ENCODE measurements at places on chromosomes 3 and 15.

- no peak for DNase-seq
Measured at GRCh38 chr3:185172086-185173049, 19.5 kb upstream of the C3orf70 start.

- DNase-seq: no peak
Measured at GRCh38 chr3:194148383-194148782, 12.4 kb downstream of the HES1 start.

DNA sequence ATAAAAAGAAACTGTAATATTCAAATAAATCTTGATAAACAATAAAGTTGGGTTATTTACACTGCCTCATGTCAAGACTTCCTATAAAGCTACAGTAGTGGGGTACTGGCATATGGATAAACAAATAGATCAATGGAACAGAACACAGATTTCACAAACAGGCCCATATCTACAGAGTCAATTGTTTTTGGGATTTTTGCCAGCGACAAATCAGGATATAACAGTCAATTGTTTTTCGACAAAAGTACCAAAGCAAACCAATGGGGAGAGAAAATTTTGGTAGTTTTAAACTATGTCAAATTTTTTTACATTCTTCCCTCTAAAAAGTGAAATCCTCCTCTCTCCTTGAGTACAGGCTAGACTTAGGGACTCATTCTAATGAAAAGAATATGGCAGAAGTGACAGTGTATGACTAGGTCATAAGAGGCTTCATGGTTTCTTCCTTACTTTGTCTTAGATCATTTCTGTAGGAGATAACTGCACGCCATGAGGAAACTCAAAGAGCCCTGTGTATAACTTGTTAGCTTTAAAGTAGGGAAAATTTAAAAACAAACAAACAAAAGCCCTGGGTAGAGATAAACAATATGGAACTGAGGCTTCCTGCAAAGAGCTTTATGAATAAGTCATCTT, 16.9 kb downstream of the IP6K1 start:
- no peak for DNase-seq

DNA sequence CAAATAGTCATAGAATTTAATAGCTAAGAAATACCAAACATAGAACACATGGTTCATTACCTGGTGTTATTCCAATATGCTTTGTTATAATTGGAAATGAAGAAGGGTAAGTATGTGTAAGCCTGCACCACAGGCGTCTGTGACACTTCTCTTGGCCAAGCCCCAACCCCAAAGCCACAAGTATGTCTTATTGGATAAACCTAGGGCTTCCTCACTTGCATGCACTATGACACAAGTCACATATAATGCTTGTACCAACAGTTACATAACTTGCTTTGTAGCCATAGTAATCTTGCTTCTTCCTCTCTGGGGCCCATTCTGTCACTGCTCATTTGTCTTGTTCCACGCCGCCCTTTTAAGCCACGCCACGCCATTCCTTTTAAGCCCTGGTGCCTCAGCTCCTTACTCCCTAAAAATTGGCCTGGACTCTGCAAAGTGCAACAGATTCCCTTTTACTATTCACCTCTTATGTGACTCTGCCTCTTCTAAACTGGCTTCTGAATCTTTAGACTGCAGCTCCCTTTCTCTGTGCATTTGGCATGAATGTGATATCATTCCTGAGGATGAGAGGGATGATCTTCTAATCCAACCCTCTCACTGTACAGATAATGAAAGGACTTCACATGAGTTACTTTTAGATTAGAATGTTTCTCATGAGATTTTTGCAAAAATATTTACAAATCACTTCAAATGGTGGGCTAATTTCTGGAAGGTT, 48.1 kb upstream of the EPHA3 start:
- DNase-seq: peak; percentile 95

- no peak for DNase-seq
Measured at GRCh38 chr3:147940405-147941193, 531.4 kb downstream of the ZIC1 start.

GRCh38 chr3:137008131-137008530, 50.3 kb downstream of the IL20RB start:
- no peak for DNase-seq

GRCh38 chr15:35926007-35926380, 380.0 kb upstream of the DPH6 start:
- peak; percentile 1 for DNase-seq

- DNase-seq: no peak
Measured at GRCh38 chr3:33060609-33061337, 36.2 kb downstream of the GLB1 start.

DNA sequence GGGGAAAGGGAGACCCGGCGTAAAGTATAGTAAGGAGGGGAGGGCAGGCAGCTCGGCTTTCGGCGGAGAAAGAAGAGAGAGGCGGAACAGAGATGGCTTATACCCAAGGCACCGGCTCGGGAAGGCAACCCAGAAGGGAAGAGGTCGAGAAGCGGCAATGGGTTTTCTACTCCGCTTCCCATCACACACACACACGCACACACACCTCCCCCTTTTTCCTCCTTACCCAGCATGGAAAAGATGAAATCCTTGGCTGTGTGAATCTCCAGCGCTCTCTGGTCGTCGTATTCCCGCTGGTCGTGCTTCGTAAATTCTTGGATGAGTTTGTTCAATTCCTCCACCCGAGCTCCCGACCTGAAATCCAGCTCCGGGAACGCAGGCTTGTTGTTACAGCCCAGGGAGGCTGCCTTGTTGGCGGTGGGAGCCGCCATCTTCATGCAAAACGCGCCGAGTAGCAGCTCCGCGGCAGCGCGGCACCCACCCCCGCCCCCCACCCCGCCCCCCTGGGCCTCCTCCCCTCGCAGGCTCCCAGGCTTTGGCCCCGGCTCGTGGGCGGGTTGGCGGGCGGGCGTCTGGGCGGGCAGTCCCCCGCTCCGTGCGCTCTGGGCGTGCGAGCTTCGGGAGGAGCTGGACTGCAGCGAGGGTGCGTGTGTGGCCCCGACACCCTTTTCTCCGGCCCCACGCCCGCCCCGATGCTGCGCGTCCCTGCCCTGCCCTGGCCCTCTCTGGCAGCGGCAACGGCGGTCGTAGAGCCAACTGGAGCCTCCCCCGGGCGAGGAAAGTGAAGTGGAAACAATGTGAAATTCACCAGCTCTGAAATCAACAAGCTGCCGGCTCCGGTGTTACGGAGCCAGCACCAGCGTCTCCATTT, at the start of gene MB21D2:
Gene MB21D2, minus strand, starts transcription at position 453 of the 871 bp plus-strand sequence. Its CDS starts 16 bp downstream, at position 437.
- DNase-seq: peak; percentile 86

DNA sequence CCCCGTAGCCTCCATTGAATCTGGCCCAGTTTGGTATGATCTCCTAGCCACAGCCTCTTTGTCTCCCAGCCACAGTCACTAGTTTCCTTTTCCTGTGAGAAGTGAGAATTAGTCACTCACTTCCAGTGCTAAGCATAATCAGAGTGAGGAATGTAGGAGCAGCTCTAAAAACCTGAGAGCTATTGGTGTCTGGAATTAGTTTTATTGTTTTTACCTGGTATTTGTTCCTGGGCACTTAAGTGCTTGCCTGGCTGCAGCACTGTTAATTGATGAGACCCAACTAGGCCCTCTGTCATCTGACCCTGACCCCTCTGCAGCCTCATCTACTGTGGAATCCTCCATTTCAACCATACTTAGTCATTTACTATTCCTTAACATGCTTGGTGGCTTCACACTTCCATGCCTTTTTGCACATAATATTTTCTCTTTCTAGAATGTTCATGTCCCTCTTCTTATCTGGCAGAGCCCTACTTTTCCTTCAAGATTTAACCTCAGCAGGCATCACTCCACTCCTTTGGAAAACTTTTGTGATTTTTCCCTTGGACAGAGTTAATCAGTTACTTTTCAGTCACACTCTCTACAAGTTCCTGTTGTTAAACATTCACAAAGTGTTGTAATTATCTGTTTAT, 48.8 kb downstream of the PDE8A start:
- DNase-seq: peak; percentile 42

- peak; percentile 82 for DNase-seq
Measured at GRCh38 chr15:34239151-34239808, 14.5 kb downstream of the EMC4 start.

DNA sequence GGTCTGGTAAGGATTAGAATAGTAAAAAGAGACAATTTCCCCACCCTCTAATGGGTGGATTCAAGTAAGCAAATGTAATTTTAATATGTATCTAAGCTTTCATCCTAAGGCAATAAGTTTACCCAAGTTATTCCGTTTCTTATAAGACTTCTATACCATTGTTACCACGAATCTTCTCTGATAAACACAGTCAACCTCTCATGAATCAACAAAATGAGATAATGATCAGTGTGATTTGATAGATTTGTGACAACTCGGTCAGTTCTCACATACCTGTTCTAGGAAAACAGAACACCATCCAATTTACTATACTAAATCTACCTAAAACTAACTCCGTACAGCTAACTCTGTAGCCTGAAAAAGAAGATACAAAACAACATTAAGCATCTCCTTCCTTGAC, 342.1 kb downstream of the TBL1XR1 start:
- DNase-seq: no peak

GRCh38 chr3:14802381-14802731, 16.4 kb upstream of the FGD5 start:
- no peak for DNase-seq

DNA sequence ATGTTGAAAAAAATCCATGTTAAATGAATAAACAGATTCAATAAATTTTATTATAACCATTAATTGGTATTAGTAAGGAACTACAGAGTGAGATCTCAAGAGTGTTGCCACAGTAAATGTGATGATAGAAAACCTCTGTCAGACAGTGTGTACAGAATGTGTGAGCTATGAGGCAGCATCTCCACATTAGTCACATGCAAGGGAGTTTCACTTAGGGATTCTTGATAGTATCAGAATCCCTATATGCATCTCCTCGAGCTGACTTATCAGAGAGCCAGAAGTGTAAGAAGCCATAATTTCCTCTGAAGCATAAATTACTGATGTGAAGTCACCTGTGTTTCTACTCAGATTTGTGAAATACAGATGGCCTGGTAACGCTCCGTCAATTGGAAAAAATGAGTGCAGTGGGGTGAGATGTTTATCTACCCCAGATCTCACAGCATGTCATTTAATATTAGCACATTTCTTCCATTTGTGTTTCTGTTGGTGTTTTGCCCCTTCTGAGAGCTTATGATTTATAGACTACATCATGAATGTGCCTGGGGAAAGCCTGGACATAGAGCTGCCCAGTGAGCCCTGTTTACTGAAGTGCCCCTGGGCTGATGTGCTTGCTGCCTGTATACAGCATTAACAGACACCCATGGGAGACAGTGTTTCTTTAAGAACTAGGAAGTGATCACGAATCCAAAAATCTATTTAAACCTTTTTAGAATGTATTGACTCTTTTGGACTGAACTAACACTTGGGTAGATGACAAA, 262.4 kb downstream of the CPNE4 start:
- DNase-seq: no peak

- no peak for DNase-seq
Measured at GRCh38 chr15:41933771-41934170, 38.6 kb downstream of the EHD4 start.

GRCh38 chr15:50593761-50594160, 47.3 kb upstream of the USP50 start:
- DNase-seq: no peak

DNA sequence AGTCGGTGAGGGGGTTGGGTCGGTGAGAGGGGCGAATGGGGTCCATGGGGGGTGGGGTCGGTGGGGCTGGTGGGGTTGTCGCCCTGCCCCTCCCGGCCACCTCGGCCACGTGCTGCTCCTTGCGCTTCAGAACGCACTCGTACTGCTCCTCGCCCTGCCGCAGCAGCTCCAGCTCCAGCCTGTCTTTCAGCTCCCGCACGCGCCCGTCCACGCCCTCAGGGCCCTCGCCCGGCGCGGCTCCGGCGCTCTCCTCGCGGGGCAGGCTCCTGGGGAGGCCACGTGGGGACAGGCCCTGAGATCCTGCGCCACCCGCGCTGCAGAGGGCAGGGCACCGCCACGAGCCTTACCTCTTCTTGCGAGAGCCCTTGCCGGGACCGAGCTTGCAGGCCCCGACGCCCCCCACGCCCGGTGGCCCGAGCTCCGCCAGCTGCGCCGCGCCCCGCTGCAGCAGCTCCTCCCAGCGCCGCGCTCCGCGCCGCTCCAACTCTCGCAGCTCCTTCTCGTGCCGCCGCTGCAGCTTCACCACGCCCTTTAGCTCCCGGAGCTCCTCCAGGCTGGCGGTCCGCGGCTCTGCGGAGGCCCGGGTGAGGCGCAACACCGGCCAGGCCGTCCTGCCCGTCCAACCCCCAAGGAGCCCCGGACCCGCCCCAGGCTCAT, 8.2 kb upstream of the ANKRD63 start:
- peak; percentile 48 for DNase-seq

Measured in AG10803 (cell line).